NAMALWA (cell line): ENCODE measurements at places on chromosomes 1 and 21.

DNA sequence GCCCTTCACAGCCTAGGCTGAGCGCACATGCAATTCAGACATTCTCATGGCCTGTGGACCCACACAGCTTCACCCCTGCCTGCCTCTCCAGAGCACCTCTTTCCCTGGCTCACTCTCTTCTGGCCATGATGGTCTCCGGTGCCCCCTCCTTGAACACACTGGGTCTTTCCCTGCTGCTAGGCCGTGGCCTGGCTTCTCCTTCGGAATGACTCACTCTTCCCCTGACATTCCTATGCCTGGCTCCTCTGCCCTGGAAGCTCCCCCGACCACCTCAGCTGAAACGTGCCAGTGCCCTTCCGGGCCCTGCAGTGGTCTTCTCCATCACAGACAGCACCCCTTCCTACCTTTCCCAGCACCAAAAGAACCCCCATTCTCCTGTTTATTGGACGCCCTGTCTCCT is 28.3 kb downstream of the EPHA8 start:
- no peak for DNase-seq

GRCh38 chr1:65734979-65735378 is 57.7 kb upstream of the PDE4B start:
- DNase-seq: no peak

- no peak for DNase-seq
These were observed 613.5 kb downstream of the MATN1 start for GRCh38 chr1:30109853-30110252.

DNA sequence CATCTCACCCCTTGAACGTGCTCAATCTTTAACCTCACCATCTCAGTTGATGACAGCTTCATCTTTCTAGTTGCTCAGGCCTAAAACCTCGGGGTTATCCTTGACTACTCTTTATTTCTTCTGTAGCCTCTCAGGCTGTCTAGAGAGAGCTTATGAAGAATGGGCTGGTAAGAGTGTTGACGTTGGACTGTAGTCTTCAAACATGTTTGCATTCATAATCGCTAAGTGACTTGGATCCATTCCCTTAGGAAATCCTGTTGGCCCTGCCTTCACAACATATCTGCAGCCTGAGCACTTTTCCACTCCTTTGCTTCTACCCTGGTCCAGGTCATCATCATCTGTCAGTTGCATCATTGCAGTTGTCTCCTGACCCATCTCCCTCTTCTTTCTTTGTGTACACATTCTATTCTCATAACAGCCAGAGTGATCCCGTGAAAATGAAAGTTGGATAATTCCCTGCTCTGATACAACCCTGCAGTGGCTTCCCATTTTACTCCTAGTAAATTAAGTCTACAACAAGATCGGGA is 10.5 kb downstream of the UCK2 start:
- DNase-seq: no peak

GRCh38 chr1:9294910-9295636 is 2.4 kb downstream of the SPSB1 start:
- peak; percentile 61 for DNase-seq

GRCh38 chr1:67679691-67680090 is 5.3 kb upstream of the GADD45A start:
- DNase-seq: no peak

- DNase-seq: no peak
These were observed 3.7 kb upstream of the ETV3L start for GRCh38 chr1:157103268-157103667.

GRCh38 chr21:26819740-26820324 is 25.4 kb downstream of the ADAMTS1 start:
- DNase-seq: no peak

DNA sequence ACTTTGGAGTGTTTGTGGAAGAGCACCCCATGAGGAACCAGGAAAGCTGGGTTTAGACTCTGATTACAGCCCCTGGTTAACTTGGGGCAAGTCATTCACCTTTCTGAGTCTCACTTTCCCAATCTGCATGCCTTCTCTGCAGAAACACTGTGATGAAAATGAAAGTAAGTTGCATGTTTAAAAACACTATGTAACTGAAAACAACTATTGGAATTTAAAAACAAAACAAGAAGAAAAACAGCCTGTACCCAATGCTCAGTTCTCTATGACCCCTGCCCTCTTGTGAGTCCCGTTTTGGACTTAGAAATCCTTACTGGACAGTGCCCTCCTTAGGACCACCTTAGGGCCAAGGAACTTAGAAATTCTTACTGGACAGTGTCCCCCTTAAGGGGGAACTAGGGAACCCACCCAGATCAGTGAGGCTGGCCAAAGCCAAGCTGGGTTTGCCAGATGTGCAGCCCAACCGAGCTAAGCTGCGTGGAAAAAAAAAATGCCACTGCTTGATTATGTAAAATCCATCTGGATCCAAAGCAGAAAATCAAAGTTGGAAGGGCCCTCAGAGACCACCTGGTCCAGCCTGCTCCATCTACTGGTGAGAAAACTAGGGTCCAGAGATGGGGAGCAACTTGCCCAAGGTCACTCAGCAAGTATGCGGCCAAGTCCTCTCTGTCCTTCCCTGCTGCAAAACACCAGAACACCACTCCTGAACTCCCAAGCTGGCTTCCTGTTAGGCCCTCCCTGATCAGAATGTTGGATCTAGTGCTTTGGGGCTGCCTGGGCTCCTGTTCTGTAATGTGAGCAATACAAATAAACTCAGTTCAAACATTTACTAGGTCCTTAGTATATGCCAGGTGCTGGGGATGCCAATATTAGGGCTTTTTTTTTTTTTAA is 77.7 kb downstream of the MRPL37 start:
- DNase-seq: no peak

DNA sequence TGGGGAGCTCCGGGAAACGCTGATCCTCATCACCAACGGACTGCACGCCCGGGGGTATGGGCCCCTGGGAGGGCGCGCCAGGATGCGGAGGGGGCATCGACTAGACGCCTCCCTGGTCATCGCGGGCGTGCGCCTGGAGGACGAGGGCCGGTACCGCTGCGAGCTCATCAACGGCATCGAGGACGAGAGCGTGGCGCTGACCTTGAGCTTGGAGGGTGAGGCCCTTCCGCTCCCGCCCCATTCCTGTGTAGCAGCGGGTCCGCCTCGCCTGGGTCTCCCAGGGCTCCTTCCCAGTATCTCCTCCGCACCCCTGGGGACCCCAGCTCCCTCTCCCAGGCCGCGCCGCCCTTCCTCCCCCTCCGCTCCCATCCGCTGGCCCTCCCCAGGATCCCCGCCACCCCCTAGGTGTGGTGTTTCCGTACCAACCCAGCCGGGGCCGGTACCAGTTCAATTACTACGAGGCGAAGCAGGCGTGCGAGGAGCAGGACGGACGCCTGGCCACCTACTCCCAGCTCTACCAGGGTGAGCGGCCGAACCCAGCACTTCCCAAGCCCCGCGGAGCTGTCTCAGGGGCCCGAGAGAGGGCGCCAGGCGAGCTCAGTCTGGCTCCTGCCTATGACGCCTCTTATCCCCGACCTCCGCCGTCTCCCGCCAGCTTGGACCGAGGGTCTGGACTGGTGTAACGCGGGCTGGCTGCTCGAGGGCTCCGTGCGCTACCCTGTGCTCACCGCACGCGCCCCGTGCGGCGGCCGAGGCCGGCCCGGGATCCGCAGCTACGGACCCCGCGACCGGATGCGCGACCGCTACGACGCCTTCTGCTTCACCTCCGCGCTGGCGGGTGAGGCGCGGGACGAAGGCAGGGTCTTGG is 5.0 kb downstream of the HAPLN2 start:
- no peak for DNase-seq

GRCh38 chr1:10730985-10731384 is 65.5 kb downstream of the CASZ1 start:
- DNase-seq: no peak

GRCh38 chr1:207454046-207454964 is at the start of gene CR2:
CR2 (plus strand) TSS chr1:207454328; CDS start chr1:207454419, 91 bp downstream.
- DNase-seq: peak; percentile 85

DNA sequence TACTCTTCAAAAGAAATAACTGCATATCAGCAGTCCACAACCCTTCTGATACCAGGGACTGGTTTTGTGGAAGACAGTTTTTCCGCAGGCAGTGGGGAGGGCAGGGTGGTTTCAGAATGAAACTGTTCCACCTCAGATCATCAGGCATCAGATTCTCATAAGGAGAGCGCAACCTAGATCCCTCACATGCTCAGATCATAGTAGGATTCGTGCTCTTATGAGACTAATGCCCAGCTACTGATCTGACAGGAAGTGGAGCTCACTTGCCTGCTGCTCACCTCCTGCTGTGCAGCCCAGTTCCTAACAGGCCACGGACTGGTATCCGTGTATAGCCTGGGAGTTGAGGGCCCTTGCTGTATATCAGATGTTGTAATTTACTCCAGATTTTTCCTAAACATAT is 11.5 kb downstream of the RO60 start:
- DNase-seq: no peak

- peak; percentile 86 for DNase-seq
These were observed 32.1 kb upstream of the KCNE1 start for GRCh38 chr21:34544032-34544496.

GRCh38 chr1:234643111-234643849 is 33.3 kb upstream of the IRF2BP2 start:
- DNase-seq: no peak

GRCh38 chr1:232533328-232533727 is 96.6 kb downstream of the SIPA1L2 start:
- DNase-seq: no peak

GRCh38 chr21:25639551-25640201 is 618 bp downstream of the JAM2 start:
- peak; percentile 42 for DNase-seq

DNA sequence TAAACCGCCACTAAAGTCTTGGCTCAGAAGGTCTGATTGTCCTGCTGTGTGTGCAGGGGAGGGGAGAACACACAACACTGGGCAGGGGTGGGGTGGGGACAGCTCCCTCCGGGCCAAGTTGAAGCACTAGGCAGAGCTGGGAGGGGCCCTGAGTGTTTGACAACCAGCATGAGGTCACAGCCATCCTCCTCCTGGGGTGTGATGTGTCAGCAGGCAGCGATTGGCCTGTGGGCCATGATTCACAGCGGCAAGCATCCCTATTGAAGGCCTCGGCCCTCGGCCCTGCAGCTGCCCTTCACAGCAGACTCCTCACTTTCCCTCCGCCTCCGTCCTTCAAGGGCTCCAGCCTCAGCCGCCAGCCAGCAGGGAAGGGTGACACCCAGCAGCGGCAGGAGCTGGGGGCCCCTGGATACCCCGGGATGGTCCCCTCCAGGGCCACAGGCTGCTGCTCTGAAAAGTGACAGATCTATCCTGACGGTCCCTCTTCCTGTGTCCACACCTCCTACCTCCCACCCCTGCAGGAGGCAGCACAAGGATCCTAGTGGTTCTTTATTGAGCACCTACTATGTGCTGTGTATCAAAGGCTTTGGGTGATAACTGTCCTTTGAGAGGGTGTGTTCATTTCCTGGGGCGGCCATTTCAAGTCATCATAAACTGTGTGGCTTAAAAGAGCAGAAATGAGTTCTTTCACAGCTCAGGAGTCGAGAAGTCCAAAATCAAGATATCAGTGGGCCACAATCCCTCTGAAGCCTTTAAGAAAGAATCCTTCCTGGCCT is 66.0 kb upstream of the SLC25A33 start:
- DNase-seq: no peak

DNA sequence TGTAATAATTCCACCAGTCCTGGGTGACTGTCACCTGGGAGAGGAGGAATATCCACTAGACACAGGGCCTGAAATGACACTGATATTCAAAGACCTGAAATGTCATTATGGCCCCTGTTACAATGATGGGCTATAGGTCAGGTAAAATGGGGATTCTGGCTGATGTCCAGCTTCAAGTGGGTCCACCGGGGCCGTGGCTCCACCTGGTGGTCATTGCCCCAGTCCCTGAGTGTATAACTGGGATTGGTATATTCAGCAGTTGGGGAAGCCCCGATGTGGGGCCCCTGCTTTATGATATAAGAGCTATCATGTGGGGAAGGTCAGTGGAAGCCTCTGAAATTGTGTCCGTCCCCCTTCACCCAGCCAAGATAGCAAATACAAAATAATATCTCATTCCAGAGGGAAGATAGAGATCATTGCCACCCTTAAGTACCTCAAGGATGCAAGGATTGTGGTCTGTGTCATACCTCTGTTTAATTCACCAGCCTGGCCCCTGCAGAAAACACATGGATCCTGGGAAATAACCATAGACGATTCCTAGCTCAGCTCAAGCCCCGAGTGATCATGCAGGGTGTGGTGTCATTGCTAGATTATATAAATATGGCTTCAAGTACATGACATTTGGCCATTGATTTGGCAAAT is 19.4 kb downstream of the PLEKHO1 start:
- DNase-seq: peak; percentile 68

DNA sequence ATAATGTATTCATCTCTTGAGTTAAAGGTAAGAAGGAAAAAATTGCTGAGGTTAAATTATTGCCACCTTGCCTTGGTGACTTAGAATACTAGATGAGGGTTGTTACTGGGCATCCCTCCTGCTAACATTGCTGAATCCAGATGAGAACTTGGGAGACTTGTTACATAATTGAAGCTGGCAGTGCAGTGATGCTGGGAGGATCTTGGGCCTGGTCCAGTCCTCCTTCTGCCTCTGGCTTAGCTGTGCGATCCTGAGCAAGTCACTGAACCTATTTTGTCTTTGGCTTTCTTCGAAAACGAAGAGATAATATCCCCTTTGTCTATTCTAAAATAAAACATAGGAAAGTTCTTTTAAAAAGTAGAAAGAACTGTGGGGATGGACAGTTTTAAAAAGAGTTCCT is 244.9 kb upstream of the NRIP1 start:
- DNase-seq: no peak

GRCh38 chr1:191674626-191675179 is 483.6 kb upstream of the RGS18 start:
- DNase-seq: no peak
